GM04504 (cell line): ENCODE measurements at places on chromosomes 2 and 18.

- DNase-seq = no peak
Observed at GRCh38 chr2:170950221-170950761, 21.2 kb downstream of the GORASP2 start.

- DNase-seq = no peak
Observed at GRCh38 chr2:14540015-14540414, 92.5 kb upstream of the LRATD1 start.

GRCh38 chr2:42360493-42360889, 526 bp downstream of the COX7A2L start:
- DNase-seq = no peak

- DNase-seq = no peak
Observed at GRCh38 chr2:7691961-7692656, 774.9 kb downstream of the RNF144A start.

GRCh38 chr18:45785134-45785533, 40.3 kb upstream of the SIGLEC15 start:
- DNase-seq = no peak

DNA sequence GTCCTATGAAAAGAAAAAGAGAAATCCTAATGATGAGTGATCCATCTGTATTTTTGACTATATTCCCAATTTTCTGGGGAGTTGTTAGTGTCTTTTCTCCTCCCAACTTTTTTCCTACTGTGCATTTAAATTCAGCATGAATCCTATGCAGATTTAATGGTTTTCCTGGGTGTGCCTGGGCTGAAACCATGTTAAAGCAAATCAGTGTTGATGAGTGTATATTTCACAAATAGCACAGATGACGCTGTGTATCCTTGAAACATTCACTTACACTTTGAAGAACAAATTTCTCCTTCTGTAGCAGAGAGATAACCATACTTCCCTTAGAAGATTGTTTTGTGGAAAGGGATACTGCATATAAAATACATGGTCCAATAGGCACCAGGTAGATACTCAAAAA, 114.3 kb downstream of the TRIB2 start:
- no peak for DNase-seq

- no peak for DNase-seq
Observed at GRCh38 chr18:63111671-63112402, 207.7 kb downstream of the BCL2 start.

DNA sequence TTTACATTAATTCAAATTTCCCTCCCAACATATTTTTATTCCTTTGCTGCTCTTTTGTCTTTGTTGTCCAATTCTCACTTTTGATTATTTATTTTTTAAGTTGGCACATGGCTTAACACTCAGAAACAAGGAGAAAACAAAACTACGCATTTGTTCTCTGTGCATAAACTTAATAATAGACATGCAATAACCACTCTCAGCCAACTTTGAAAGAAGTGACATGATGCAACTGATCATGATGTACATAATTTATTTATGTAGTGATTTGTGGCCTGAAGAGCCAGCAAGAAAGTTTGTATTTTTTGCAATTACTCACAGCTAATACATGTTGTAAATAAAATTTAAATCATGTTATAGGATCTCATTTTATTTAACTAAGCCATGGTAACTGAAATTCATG, 942.8 kb upstream of the PIK3C3 start:
- no peak for DNase-seq

GRCh38 chr18:76691800-76692199, 130.6 kb upstream of the ZNF236 start:
- no peak for DNase-seq

DNA sequence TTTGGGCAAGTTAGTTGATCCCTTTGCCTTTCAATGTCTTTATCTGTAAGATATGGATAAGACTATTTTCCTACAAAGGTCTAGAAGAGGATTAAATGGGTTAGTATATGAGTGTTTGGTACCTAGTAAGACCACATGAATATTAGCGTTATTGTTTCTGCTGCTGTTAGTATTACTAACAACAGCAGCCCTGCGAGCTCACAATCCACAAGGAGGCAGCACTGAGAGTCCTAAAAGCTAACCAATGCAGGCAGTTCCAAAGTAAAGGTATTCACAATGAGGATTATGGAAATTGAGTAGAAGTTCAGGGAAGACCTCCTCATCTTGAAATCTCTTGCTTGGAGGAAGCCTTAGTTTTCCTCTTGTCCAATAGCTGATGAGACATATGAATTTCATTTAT, 248.9 kb downstream of the TDRD15 start:
- DNase-seq = no peak

- DNase-seq = no peak
Observed at GRCh38 chr2:109433926-109434325, 179.8 kb downstream of the SEPTIN10 start.

DNA sequence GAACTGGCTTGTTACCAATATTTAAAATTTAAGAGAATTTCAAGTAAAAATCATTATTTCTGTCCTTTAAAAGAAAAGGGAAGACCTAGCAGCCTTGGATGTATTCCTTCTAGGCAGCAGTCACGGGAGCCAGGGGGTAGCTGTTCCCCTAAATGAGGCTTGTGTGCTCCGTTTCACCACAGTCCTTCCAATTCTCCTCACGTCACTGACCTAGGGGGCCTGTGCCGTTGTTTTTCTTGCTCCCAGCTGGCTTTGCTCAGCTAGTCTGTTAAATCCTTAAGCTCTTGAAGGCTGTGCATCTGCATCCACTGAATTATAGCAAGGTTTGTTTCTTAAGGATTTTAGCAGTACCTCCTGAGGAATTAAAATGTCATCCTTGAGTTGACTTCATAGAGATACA, 9.9 kb downstream of the KLHL23 start:
- no peak for DNase-seq

DNA sequence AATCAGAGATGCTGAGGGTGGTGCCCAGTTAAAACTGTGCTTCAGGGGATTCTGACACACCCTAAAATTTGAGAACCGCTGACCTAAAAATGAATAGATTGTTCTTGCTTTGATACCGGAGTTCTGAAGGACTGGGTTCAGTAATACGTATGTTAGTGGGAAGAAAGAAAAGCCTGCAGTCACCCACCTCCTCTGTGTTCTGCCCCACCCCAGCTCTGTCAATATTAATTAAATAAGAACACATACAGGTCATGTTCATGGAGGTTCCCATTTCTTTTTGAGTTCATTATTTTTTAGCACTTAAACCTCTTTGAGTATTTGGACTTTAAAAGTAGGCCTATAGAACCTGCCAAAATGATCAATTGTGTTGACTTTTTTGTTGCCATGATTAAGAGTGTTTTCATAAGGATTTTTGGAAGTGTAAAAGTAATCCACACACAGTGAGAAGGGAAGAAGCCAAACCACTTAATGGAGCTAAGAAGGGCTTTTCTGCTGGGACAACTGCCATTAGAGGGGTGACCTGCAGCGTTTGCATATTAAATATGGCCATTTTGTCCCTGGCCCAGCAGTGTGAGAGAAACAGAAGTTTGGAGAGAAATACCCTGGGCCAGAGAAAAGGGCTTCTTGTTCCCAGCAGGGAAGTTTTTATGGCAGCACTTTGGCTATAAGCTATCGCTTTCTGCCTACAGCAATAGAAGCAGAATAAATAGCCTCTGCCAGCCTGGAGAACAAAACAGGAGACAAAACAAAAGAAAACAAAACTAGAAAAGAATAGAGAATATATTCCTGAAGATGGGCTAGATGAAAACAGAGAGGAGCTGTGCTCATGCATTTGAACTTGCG, 80.7 kb upstream of the RNF152 start:
- no peak for DNase-seq

DNA sequence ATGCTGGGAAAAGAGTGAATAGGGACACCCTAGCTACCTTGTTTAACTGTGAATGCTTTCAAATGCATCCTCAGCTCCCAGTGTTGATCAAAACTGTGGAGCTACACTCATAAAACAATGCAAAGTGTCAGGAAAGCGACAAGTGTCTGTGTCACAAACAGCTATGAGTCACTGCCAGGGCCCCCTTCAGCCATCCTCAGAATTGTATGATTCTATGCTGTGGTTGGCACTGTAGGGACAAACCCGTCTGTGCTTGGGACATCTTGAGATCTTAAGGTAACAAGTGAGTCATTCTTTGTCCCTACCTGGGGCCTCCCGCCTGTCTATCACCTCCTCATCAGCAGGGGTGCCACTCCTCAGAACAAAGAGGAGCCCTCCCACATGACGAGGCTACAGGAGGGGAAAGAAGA, 42.4 kb downstream of the KLF7 start:
- no peak for DNase-seq

DNA sequence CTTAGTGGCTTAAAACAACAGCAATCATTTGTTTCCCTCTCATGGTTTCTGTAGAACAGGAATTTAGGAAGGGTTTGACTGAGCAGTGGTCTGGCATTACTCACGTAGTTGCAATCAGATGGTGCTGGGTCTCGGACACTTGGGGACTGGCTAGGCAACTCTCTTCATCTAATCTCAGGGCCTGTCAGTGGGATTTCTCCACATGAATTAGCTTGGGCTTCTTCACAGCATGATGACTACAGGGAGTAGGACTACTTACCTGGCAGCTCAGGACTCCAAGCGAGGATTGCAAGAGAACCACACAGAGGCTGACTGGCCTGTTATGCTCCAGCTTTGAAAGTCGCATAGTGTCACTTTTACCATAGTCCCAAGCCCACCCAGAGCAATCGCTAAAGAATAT, 125.1 kb downstream of the TTC27 start:
- DNase-seq = no peak

- no peak for DNase-seq
Observed at GRCh38 chr2:57217013-57217412, 829.6 kb upstream of the VRK2 start.

- no peak for DNase-seq
Observed at GRCh38 chr18:37230768-37231167, 334.8 kb downstream of the CELF4 start.

GRCh38 chr2:121017396-121017795, 267.6 kb downstream of the TFCP2L1 start:
- DNase-seq = no peak

DNA sequence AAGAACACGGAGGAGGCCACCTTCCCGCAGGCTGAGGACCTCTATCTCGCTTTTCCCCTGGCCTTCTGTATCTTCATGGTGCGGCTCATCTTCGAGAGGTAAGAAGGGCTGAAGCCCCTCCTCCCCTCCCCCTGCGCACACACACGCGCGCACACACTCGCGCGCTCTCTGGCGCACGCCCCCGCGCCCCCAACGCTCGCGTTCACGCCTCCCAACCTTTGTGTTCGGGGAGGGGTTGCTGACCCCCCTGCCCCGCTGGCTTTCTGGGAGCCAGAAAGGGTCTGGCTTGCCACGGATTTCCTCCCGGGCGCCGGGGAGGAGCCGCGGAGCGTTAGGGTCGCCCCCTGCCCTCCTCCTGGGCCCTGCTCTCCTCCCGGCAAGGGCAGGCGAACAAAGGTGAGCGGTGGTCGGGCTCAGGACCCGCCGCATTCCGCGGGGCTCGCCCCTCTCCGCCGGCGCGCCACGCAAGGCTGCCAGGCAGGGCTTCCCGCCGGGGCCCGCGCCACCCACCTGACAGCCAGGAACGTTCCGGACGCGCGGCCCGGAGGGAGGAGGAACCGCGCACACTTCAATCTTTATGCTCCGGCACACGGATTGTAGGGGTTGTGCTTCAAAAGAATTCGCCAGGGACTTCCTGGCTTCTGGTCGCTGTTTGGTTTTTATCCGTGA, 583 bp downstream of the CERS6 start:
- no peak for DNase-seq

DNA sequence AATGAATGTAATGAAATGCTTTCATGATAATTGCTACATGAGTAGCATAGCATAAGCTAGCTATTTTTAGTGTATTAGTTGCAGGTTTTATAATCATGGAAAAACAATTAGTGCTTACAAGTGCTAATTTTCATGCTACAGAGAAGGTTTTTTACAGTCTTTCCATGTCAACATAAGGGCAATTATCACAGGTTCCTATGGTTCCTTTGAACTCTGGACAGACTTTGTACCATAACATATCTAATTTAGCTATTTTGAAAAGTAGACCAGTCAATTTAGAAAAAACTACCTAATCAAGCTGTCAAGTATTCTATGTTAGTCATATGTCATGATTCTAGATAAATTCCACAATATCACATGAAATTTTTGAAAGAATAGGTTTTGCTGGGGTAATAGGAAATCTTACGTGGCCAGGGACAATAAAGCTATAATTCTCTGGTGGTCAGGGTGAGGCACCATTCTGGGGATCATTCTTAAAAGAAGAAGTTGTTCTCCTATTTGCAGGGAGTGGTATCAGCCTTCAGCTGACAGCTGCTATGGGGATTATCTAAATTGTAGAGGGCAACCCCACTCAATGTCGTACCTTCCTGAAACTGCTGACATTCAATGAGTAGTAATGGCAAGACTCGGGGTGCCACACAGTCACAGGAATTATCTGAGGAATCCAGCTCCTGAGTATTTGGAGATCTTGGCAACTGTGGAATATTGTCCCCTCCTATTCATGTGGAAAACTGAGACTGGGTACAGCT, 724.0 kb upstream of the LINC00305 start:
- DNase-seq = no peak

- no peak for DNase-seq
Observed at GRCh38 chr18:3808985-3809780, 359.2 kb downstream of the TGIF1 start.

DNA sequence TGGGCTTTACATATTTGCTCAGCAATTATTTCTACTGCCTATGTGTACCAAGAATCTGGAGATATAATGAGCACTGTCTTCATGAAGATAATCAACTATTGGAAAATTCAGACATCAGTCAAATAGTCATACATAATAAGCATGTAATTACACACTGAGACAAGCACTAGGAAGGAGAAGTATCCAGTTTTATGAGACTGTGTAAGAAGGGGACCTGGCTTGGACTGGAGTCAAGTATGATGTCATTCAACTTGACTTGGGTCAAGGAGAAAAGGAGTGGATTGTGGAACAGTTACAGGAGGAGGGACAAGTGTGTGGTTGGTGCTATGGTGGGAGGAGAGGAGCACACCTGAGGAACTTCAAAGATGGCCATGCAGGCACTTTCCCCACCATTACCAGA, 419.8 kb upstream of the TRIB2 start:
- DNase-seq = no peak

GRCh38 chr2:241213567-241213966, 25.1 kb downstream of the ANO7 start:
- no peak for DNase-seq

- no peak for DNase-seq
Observed at GRCh38 chr2:121051311-121051710, 233.7 kb downstream of the TFCP2L1 start.

DNA sequence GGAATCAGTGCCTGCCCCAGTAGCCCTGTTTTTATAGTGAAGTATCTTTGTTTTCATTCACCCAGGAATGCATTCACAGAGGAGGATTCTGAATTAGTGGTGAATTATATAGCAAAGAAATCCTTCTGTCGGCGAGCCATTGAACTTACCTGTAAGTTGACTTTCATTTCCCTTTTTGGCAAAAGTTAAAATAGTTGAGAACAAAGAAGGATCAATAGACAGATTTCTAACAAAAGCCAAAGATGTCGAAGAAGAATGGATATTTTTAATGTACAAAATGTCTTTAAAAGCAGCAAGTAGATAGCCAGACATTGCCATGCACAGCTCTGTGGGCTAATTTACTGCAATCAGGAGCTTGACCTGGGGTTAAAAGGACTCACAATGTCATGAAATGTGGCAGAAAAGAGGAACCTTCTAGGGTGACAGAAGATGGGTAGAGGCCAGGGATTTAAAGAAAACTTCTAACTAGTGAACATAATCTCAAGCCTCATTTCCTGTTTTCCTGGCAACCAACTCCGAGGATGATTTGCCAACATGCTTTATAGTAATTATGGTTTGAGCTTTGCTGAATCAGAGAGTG, 53.8 kb upstream of the TMEM87B start:
- DNase-seq = no peak

- DNase-seq = no peak
Observed at GRCh38 chr2:108316461-108317258, 28.0 kb downstream of the SULT1C2 start.
